ENCODE measurements at places on chromosomes 6 and 20. TPM values are rescaled to one million over a fixed set of nuclear protein-coding genes. Genes with fewer than 3 reads are reported as not detected.

GRCh38 chr6:126266664-126267063 is 73.3 kb upstream of the CENPW start:
- H3K27me3 ChIP-seq, result no peaks in the 10 kb centered on the region
- H3K4me1 ChIP-seq, result no peaks in the 10 kb centered on the region

- DNase-seq, result no peak
- H3K27me3 ChIP-seq, result no peaks in the 10 kb centered on the region
- H3K4me3 ChIP-seq, result no peak overlapping the region
- no peaks in the 10 kb centered on the region for H3K4me1 ChIP-seq
- H3K27ac ChIP-seq, result no peak overlapping the region
- no peaks in the 10 kb centered on the region for H3K36me3 ChIP-seq
Observed at GRCh38 chr20:25245461-25245860, 2.4 kb upstream of the PYGB start.

The CYP39A1 gene
- 4.2 TPM for total RNA-seq

DNA sequence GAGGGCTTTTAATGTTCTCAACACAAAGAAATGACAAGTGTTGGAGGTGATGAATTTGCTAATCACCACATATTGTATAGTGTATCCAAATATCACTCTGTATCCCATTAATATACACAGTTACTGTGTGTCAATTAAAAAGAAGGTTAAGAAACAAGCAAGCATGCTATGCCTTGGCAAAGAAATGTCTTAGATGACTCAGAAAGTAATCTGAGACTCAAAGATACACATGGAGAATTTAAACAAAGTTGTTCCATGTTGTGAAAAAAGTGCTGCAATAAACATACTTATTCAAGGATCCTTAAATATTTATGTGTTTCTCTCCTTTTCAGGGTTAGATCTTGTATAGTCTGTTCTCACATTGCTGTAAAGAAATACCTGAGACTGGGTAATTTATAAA is 300.9 kb downstream of the DHX35 start:
- no peak overlapping the region for H3K4me3 ChIP-seq
- DNase-seq, result no peak
- H3K27ac ChIP-seq, result no peak overlapping the region

- no peak overlapping the region for H3K4me3 ChIP-seq
- H3K4me1 ChIP-seq, result no peaks in the 10 kb centered on the region
- H3K36me3 ChIP-seq, result no peaks in the 10 kb centered on the region
- no peaks in the 10 kb centered on the region for H3K27me3 ChIP-seq
Observed at GRCh38 chr20:29298271-29298590, 1959.2 kb upstream of the DEFB115 start.

- no peaks in the 10 kb centered on the region for H3K4me1 ChIP-seq
- no peaks in the 10 kb centered on the region for H3K27me3 ChIP-seq
- H3K36me3 ChIP-seq, result peaks cover 2% of the 10 kb centered on the region
- H3K27ac ChIP-seq, result no peak overlapping the region
- no peak for DNase-seq
- H3K4me3 ChIP-seq, result no peak overlapping the region
Observed at GRCh38 chr6:150910561-150910960, 45.1 kb downstream of the MTHFD1L start.

DNA sequence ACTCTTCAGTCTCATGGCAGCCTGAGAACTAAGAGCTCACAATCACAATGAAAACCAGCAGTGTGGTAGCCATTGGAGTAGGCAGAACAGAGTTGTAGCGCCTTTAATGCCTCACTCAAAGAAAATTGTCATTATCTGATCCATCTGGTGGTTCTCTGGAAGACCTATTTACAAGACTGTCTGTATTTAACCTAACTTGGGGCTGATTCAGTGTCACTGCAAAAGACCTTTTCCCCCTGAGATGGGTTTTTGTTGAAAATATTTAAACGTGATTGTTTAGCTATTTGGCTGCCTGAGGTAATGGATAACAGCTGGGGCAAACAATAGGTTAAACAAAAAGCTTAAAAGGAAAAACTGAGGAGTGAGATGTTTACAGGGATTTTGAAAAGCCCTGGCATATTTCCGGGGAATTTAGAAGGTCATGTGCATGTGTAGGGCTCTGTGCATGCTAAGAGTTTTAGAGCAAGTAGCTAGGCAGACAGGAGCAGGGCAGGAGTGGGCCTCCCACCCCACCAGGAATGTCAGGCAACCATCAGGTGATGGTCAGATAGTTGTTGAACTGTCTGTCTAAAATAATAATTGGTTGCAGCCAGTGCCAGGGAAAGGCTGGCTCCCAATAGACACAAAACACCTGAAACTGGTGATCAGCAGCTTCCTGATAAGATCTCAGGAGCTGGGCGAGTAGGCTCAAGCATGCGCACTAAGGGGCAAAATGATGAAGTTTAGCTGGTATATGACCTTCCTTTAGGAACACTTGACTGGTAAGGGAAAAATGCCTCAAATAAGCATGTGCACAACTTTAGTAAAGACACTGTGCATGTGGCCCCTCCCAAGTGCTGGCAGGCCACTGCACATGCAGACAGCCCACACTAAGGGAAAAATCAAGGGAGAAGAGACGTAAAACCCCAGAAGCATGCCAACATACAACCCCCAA is 70.8 kb upstream of the AKIRIN2 start:
- no peaks in the 10 kb centered on the region for H3K36me3 ChIP-seq
- DNase-seq, result no peak
- H3K27me3 ChIP-seq, result no peaks in the 10 kb centered on the region
- H3K4me3 ChIP-seq, result no peak overlapping the region
- H3K4me1 ChIP-seq, result no peaks in the 10 kb centered on the region

The DUSP15 gene
- total RNA-seq, result 2.4 TPM
